ENCODE measurements at places on chromosomes 2 and 18. TPM values are rescaled to one million over a fixed set of nuclear protein-coding genes. Genes with fewer than 3 reads are reported as not detected.

DNA sequence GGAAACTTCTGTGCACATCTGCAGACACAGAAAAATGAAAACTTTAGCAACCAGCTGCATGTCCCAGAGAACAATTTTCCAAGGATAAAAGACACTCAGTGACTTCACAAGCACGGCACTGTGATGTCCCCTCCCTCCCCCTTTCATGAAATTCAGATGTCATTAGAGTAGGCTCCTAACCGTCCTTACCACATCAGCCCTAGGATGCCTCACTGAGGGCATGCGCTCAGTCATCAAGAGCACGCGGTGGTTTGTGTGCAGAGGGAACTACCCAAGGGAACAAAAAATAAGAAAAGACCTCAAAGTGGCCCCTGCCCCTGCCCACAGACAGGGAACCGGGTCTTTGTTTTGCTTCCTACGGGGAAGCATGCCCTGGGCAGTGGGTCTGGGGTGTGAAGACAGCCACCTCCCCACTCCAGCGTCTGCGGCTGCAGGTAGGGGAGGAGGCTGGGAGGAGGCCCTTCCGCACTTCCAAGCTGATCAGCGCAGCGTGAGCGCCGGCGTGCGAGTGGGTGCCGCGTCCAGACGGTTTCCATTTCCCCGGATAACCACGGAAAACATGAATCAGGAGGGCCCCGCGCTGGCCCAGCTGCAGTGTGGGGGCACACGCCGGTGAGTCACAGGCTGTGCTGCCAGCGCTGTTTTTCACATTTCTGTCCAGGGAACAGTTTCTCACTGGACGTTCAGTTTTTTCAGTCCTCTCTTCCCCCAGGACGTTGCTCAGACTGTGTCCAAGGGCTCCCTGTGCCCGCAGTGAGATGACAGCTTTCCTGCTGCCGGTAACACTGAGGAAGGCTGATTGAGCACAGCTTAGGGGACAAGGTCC lies 70.6 kb downstream of the COPS8 start:
- H3K27me3 ChIP-seq: peaks cover 20% of the 10 kb centered on the region
- no peak overlapping the region for H3K27ac ChIP-seq
- no peak for DNase-seq
- no peaks in the 10 kb centered on the region for H3K36me3 ChIP-seq

GRCh38 chr2:175282300-175282699 lies 100.8 kb upstream of the ATP5MC3 start:
- H3K27ac ChIP-seq: no peak overlapping the region
- DNase-seq: no peak
- peaks cover 4% of the 10 kb centered on the region for H3K4me1 ChIP-seq
- H3K4me3 ChIP-seq: no peak overlapping the region

- no peaks in the 10 kb centered on the region for H3K36me3 ChIP-seq
- no peaks in the 10 kb centered on the region for H3K27me3 ChIP-seq
- H3K27ac ChIP-seq: no peak overlapping the region
- H3K4me1 ChIP-seq: peaks cover 11% of the 10 kb centered on the region
Measured at GRCh38 chr18:34915046-34915445, 126.2 kb upstream of the MAPRE2 start.

DNA sequence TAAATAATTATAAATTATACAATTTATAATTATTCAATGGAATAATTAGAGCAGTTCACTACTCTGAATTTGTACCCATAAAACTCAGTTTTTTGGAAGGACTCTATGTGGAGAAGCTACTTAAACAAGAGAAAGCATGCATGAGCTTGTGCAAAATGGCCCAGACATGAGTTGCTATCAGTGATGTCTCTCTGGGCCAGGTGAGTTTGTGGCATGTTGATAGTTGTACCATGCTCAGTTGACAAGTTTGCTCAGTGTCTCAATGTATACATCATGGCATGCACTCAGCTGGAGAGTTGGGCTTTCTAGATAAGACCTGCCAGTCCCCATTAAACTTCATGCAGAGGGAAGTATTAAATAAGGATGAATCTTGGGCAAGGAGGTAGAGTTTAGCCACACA lies 153.8 kb upstream of the TACR1 start:
- DNase-seq: no peak
- H3K27me3 ChIP-seq: no peaks in the 10 kb centered on the region
- H3K4me3 ChIP-seq: no peak overlapping the region

DNA sequence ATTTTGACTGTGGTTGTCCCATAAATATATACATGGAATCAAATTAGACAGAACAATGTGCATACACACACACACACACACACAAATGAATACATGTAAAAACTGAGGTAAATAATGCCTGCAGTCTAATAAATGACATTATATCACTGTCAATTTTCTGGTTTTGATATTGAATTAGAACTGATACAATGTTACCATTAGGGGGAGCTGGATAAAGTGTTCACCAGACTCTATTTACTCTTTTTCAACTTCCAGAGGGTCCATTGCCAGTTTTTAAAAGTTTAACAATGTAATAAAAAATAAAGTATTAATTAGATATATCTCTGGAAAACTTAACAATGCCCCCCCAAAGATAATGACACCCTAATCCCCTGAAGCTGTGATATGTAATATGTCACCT lies 1666.8 kb upstream of the TMEFF2 start:
- no peaks in the 10 kb centered on the region for H3K36me3 ChIP-seq
- no peaks in the 10 kb centered on the region for H3K4me1 ChIP-seq
- DNase-seq: no peak
- no peaks in the 10 kb centered on the region for H3K27me3 ChIP-seq
- no peak overlapping the region for H3K27ac ChIP-seq
- H3K4me3 ChIP-seq: no peak overlapping the region

GRCh38 chr2:102509749-102510148 lies 36.7 kb downstream of the SLC9A4 start:
- H3K27ac ChIP-seq: no peak overlapping the region
- no peak overlapping the region for H3K4me3 ChIP-seq
- DNase-seq: no peak
- peaks cover 8% of the 10 kb centered on the region for H3K4me1 ChIP-seq

DNA sequence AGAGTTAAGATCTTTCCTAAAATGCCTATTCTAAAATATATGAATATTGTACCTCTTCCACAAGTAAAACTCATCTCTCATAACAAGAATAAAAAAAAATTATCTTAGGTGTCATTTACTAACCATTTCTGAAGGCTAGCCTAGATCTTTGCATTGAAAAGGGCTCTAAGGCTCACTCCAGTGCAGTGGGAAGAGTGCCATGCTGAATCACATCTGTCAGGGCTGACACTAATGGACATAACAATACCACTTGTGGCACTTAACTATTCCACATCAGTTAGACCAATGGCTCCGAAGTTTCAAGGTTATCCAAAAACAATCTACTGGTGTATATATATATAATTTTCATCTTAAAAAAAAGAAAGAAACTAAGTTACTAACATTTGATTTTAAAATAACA lies 130.2 kb downstream of the EXOC6B start:
- H3K27me3 ChIP-seq: no peaks in the 10 kb centered on the region
- no peak overlapping the region for H3K4me3 ChIP-seq
- H3K36me3 ChIP-seq: peaks cover 6% of the 10 kb centered on the region
- H3K27ac ChIP-seq: no peak overlapping the region
- peaks cover 13% of the 10 kb centered on the region for H3K4me1 ChIP-seq

- H3K27me3 ChIP-seq: no peaks in the 10 kb centered on the region
- H3K27ac ChIP-seq: no peak overlapping the region
- H3K4me1 ChIP-seq: peaks cover 22% of the 10 kb centered on the region
- H3K4me3 ChIP-seq: no peak overlapping the region
- peaks cover 29% of the 10 kb centered on the region for H3K36me3 ChIP-seq
Measured at GRCh38 chr2:152499896-152500735, 165.1 kb downstream of the FMNL2 start.

- H3K36me3 ChIP-seq: no peaks in the 10 kb centered on the region
- no peak for DNase-seq
- no peaks in the 10 kb centered on the region for H3K27me3 ChIP-seq
- no peak overlapping the region for H3K4me3 ChIP-seq
- no peak overlapping the region for H3K27ac ChIP-seq
Measured at GRCh38 chr2:199779589-199779988, 71.4 kb downstream of the FTCDNL1 start.

DNA sequence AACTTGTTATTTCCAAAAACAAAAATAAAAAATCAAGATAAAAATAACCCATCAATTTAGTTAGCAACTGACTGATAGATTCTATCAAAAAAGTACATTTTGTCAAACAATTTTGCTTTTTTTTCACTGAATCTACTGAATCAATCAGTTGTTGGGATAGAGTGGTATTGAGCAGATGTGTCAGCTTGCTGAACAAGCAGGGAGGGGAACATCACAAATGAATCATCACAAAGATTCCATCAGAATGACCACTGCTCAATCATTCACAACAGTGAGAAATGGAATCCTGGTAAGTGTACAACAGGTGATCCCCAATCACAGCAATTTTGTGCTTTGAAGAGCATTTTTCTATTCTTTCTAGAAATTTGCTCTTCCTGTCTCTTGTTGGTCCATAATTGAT lies 12.3 kb upstream of the SLC14A2 start:
- H3K4me1 ChIP-seq: no peaks in the 10 kb centered on the region
- peaks cover 4% of the 10 kb centered on the region for H3K27me3 ChIP-seq
- no peak for DNase-seq
- H3K4me3 ChIP-seq: no peak overlapping the region
- no peaks in the 10 kb centered on the region for H3K36me3 ChIP-seq
- no peak overlapping the region for H3K27ac ChIP-seq

CACNB4 gene
- 2.3 TPM for total RNA-seq

GTF2A1L gene
- not detected for total RNA-seq

FSHR gene
- 0.74 TPM for total RNA-seq

SOX11 gene
- 154 TPM for total RNA-seq

All from progenitor cell of endocrine pancreas (in vitro differentiated cells).